ENCODE measurements at places on chromosomes 1 and 21. TPM values are rescaled to one million over a fixed set of nuclear protein-coding genes. Genes with fewer than 3 reads are reported as not detected.

The LY9 gene
- total RNA-seq = 105 TPM

The CD48 gene
- total RNA-seq = 373 TPM

The C1QC gene
- not detected for total RNA-seq

The IBA57 gene
- total RNA-seq = 10.9 TPM

The NBPF26 gene
- 39.1 TPM for total RNA-seq

The TPTE gene
- not detected for total RNA-seq

The OPRD1 gene
- not detected for total RNA-seq

GRCh38 chr1:3105167-3105863 lies 36.3 kb downstream of the PRDM16 start:
- H3K27me3 ChIP-seq = no peaks in the 10 kb centered on the region
- no peaks in the 10 kb centered on the region for H3K4me1 ChIP-seq
- DNase-seq = no peak
- no peak overlapping the region for H3K4me3 ChIP-seq
- H3K36me3 ChIP-seq = no peaks in the 10 kb centered on the region

DNA sequence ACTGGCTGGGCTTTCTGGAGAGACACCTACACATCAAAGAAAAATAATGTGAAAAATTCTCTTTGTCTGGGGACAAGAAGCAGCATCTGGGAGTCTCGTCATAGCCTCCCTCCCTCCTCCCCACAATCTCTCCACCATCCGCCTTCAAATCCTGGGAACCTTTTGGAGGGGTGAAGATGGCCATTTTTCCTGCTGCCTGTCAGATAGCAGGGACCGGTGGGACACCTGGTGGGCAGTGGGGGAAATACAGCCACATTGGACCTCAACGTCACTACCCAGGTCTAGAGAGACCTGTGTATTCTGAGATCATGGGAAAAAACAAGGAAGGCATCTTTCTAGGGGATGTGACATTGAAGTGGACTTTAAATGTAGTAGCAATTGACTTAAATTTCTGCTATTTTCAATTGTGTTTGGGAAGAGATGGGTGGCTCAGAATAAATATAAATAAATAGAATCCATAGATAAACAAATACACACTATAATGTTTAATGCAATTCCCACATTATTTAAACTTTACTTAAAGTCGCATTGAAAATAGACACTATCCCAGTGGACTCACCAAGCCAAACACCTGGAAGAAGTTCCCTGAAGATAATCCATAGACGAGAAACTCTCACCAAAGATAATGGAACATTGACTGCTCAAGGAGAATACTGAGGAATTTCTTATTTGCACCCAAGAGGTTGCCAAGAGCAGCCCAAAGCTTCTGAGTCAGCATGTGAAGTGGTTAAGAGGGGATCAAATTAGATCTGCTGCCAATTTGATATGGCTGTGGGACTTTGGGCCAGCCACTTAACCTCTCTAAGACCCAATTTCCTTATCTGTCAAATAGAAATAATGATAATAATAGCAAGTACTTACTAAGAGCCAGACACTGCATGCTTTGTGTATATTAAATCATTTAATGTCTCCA lies 147.6 kb upstream of the CAMK1G start:
- peaks cover 4% of the 10 kb centered on the region for H3K27me3 ChIP-seq
- no peaks in the 10 kb centered on the region for H3K4me1 ChIP-seq
- H3K4me3 ChIP-seq = no peak overlapping the region

- no peak for DNase-seq
- H3K27me3 ChIP-seq = no peaks in the 10 kb centered on the region
- H3K36me3 ChIP-seq = no peaks in the 10 kb centered on the region
- no peak overlapping the region for H3K4me3 ChIP-seq
- no peak overlapping the region for H3K27ac ChIP-seq
These were observed 19.4 kb downstream of the EXTL2 start for GRCh38 chr1:100875228-100875627.

DNA sequence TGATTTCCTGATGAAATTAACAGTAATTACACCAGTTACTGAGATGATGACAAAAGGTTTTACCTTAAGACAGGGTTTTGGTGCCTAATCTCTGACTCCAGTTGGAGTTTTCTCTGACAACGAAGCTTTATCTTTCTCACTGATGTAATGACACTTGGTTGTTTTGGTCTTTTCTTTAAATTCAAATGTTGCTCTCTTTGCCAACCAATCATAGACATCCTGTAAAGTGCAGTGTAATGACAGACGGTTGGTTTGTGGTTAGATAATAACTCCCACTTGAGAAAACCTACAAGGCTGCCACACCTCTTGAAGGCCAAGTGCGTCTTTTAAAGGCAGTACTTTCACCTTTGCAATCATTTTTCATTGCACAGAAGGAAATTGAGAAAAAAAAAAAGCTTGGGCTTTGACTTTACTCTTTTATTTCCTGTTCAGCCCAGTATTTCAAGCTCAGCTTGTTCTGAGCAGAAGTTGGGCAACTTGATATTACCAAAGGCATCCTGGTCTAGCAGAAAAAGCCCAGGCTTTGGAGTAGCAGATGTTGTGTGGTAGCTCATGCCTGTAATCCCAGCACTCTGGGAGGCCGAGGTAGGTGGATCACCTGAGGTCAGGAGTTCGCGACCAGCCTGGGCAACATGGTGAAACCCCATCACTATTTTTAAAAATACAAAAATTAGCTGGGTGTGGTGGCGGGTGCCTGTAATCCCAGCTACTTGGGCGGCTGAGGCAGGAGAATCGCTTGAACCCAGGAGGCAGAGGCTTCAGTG lies 14.9 kb downstream of the PDIK1L start:
- peaks cover 15% of the 10 kb centered on the region for H3K36me3 ChIP-seq
- no peaks in the 10 kb centered on the region for H3K27me3 ChIP-seq
- H3K4me1 ChIP-seq = peaks cover 24% of the 10 kb centered on the region
- no peak overlapping the region for H3K4me3 ChIP-seq

DNA sequence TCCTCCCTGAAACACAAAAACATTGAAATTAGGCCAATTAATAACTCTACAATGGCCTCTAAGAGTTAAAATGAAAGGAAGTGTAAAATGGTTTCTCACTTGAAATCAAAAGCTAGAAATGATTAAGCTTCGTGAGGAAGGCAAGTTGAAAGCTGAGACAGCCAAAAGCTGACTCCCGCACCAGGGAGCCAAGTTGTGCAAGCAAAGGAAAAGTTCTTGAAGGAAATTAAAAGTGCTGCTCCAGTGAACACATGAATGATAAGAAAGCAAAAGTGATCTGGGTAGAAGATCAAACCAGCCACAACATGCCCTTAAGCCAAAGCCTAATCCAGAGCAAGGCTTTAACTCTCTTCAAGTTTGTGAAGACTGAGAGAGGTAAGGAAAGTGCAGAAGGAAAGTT lies 22.8 kb downstream of the CYYR1 start:
- H3K27ac ChIP-seq = no peak overlapping the region
- no peaks in the 10 kb centered on the region for H3K36me3 ChIP-seq

- no peaks in the 10 kb centered on the region for H3K27me3 ChIP-seq
- H3K4me1 ChIP-seq = peaks cover 1% of the 10 kb centered on the region
- no peak overlapping the region for H3K4me3 ChIP-seq
- no peaks in the 10 kb centered on the region for H3K36me3 ChIP-seq
- no peak overlapping the region for H3K27ac ChIP-seq
These were observed 12.3 kb upstream of the SEMA4A start for GRCh38 chr1:156140879-156141707.

- peak overlapping the region; percentile 64 for H3K27ac ChIP-seq
- peak overlapping the region; percentile 15 for H3K4me3 ChIP-seq
- no peaks in the 10 kb centered on the region for H3K27me3 ChIP-seq
- H3K4me1 ChIP-seq = peaks cover 26% of the 10 kb centered on the region
- H3K36me3 ChIP-seq = no peaks in the 10 kb centered on the region
- DNase-seq = peak; percentile 72
These were observed 9.2 kb downstream of the RNU5D-1 start for GRCh38 chr1:44721485-44722361.

DNA sequence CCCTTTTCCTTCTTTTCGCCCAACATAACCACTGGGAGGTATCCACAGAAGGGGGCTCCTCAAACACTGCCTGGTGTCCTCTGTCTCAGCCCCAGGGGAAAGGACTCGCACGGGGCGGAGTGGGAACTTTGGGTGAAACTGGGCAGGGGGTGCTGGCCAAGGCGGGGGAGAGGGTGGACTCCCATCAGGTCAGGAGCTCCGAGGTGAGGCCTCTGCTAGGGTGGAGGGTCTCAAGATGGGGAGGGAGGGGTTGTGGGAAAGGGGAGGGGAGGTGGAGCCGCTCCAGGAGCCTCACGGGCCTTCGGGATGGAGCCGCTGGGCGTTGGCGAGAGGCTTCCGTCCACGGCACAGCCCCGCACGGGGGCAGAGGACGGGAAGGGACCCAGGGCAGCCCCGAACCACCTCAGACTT lies 43.2 kb upstream of the POFUT2 start:
- H3K27me3 ChIP-seq = no peaks in the 10 kb centered on the region
- no peak overlapping the region for H3K4me3 ChIP-seq
- H3K27ac ChIP-seq = no peak overlapping the region

DNA sequence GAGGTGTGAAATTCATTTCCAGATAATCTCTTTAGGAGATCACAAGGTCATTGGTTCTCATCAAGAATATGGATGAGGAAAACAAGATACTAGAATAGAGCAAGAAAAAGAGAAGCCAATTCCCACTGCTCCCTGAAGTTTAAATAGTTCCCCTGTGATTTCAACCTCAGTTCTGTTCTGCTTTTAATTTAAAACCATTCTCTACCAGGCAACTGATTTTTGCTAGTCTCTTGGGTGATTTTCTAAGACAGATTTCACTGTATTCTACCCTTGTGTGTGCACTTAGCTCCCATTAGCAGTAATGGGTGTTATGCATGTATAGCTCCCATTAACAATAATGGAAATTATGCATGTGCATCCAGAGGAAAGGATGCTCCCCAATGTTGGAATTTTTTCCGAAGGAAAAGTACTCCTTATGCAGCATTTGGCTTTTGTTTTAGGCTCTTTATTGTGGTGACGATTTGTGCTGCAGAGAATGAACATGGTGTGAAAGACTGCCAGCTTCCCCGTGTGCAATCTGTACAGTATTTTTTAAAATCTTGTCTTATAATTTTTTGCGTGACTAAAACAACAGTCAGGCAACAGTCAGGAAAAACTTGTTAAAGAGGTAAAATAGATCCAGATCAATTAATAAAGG lies 144.0 kb upstream of the ZRANB2 start:
- DNase-seq = no peak
- no peak overlapping the region for H3K4me3 ChIP-seq
- no peaks in the 10 kb centered on the region for H3K4me1 ChIP-seq

DNA sequence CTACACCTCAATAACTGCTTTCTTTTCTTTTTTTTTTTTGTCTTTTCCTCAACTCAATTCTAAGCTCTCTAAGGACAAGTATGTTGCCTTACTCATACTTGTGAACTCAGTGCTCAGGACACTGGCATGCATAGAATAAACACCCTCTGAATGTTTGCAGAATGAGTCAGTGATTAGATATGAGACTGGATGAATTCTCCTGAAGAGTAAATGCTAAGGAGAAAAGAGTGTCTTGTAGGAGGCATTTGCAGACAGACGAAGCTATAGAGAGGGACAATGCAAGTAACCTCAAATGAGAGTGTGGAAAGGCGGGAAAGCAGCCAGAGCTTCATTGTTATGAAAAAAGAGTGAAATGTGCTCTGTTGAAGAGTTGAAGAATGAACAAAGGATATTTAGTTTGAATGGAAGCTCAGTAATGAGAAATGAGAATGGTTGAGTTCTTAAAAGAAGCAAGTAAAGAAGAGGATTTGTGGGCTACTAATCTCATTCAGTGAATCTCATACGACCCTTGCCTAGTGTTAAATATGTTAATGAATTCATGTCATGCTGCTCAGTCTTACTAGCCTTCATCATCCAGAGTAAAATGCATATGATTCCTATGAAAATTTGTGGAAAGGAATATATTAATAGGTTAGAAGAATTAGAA lies 166.1 kb upstream of the DPYD start:
- no peak overlapping the region for H3K27ac ChIP-seq
- no peaks in the 10 kb centered on the region for H3K4me1 ChIP-seq
- H3K36me3 ChIP-seq = no peaks in the 10 kb centered on the region
- H3K4me3 ChIP-seq = no peak overlapping the region
- H3K27me3 ChIP-seq = no peaks in the 10 kb centered on the region
